ENCODE measurements at places on chromosomes 6 and 20.

DNA sequence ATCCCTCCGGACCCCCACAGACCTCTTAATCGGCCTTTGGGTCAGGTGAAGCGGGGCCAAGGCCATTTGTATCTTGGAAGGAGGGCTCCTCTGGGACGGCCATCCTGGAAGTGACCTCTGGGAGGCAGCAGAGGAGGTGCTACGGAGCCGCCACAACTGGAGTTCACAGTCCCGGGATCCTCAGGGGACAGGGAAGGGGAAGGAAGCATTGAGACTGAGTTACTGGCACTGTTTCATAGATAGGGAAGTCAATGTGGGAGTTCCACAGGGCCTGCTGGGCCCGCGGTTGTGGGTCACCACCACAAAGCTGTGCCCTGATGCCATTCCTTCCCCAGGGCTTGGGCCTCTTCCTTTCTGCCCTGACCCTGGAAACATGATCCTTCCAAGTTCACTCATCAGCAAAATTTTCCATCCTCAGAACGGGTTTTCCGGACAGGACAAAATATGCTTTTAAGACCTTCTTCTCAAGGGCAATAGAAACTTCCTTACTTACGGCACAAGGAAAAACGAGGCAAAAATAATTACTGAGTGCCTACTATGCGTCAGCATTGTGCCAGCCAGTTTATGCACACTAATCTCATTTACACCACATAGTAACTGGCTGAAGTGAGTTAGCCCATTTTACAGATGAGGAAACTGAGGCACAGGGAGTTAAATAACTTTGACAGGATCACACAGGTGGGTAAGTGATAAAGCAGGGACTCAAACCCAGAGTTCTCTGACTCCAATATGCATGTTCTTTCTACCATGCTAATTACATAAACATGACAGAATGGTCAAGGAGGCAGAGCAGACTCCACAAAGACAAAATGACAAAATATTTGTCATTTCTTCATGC, 143.8 kb downstream of the UNC5CL start:
- no peak for DNase-seq

- DNase-seq = no peak
These were observed 123.0 kb upstream of the LAMA2 start for GRCh38 chr6:128759901-128760300.

- DNase-seq = no peak
These were observed 119.2 kb upstream of the SASH1 start for GRCh38 chr6:148223424-148223842.

GRCh38 chr20:48959899-48960550, 38.5 kb downstream of the ARFGEF2 start:
- DNase-seq = no peak

- no peak for DNase-seq
These were observed 8.9 kb downstream of the FYN start for GRCh38 chr6:111864138-111865048.

DNA sequence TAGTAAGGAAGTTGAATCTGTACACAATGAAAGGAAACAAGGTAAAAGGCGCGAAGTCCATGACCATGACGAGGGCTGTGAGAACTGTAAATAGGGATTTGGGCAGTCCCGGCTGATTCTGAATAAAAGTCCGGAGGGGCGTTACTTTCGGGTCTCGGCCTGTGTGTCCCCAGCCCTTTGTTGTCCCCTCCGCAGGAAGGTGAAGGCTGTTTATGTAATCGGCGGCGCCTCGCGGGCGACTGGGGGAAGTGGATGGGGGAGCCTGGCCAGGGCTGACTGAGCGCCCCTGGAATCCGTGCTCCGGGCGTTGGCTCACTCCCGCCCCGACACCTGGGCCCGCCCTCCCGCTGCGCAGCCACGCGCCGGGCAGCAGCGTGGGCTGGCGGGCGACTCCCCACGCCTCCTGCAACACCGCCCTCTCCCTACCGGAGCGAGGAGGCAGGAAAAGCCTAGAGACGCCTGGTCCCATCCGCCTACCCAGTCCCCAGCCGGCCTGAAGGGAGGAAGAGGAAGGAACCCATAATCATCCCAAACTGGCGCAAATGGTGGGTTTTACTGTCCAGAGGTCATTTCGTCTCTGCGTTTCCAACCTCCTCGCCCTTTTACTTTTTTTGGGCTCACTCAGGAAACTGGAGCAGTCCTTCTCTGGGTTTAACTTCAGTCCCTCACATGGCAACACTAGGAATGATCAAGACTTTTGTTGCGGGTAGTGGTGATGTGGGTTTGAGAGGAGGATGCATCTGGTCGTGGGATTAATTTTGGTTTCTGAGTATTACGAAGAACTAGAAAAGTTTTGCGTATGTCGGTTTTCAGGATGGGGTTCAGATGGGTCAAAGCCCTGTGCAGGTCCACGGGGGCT, 12.1 kb downstream of the TRIM31 start:
- no peak for DNase-seq

- no peak for DNase-seq
These were observed 63.2 kb upstream of the TMEM181 start for GRCh38 chr6:158496700-158497099.

DNA sequence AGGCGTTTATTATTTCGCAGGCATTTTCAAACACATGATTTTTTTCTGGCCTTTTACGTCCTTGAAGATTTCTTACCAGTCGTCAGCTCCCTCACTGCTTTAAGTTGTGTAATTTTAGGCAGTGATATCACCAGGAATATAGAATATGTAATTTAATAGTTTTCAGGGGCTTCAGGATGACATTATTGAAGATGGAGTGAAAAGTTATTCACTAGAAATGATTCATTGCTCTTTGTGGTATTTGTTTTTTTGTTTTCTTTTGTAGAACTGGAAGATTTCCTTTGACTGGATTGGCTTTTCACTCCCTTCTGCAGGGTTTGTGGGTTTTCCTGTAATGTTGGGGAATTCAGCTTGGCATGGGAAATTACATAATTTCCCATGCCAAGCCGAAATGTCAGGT, 2.0 kb downstream of the LRRC1 start:
- DNase-seq = no peak

DNA sequence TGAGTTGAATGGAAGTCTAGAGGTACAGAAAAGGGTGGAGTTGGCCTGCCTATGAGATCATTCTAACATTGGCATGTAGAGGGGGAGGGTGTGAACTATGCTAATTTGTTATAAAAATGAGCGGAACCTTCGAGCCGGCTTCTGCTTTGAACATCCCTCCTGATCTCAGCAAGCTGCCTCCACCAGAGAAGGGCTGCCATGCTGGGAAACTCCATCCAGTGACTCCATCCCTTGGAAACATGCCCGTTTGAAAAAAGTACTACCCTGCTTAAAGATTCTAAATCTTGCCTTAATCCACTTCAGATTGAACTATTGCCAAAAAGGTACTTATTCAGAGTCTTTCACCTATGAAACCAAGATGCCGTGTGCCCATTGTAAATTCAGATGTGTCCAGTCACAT, 43.6 kb upstream of the TMEM170B start:
- DNase-seq = no peak

DNA sequence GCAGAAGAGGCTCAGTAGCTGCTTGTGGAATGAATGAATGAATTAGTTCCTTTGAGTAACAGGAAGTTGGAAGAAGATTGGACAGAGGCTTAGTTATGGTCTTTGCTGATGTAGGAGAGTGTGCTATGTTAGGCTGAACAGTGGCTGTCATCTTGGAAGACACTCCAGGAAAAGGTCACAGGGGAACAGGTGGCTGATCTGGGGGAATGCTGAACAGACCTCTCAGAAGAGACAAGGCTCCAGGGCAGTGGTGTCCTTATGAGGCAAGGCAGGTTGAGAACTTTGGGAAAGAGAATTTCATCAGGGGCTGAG, 62.3 kb downstream of the UTRN start:
- no peak for DNase-seq

GRCh38 chr20:43431134-43431519, 26.6 kb upstream of the SRSF6 start:
- no peak for DNase-seq

GRCh38 chr6:149147195-149147594, 170.3 kb upstream of the TAB2 start:
- DNase-seq = no peak

GRCh38 chr6:126886106-126886505, 232.4 kb upstream of the RSPO3 start:
- DNase-seq = no peak

DNA sequence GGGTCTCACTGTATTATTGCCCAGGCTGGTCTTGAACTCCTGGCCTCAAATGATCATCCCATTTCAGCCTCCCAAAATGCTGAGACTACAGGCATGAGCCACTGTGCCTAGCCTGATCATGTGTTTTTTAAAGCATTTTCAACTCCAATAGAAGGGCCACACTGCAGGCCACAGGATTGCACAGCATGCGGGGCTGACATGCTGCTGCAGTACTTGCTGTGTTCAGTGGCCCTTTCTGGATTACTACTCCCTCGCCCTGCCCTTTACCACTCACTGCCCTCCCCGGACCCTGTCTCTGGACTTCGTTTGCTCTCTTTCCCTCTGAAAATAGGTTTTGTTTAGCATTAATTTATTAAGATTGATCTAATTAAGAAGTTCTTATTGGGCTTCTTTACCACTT, 37.3 kb downstream of the HECA start:
- no peak for DNase-seq

- no peak for DNase-seq
These were observed 174.9 kb downstream of the CD109 start for GRCh38 chr6:73870907-73871306.

GRCh38 chr6:24763578-24763977, 11.2 kb upstream of the GMNN start:
- no peak for DNase-seq

- DNase-seq = no peak
These were observed 191.3 kb upstream of the ARG1 start for GRCh38 chr6:131381709-131382093.

- no peak for DNase-seq
These were observed 12.3 kb downstream of the BTBD3 start for GRCh38 chr20:11929947-11930346.

DNA sequence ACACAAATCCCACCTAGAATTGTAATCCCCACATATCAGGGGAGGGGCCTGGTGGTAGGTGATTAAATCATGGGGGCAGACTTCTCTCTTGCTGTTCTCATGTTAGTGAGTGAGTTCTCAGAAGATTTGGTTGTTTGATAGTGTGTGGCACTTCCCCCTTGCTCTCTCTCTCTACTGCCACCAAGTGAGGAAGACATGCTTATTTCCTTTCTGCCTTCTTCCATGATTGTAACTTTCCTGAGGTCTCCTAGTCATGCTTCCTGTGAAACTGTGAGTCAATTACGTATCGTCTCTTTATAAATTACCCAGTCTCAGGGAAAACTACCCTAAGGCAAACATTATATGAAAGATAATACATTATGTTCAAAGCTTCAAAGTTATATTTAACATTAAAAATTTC, 1297.5 kb upstream of the CITED2 start:
- no peak for DNase-seq

GRCh38 chr20:19786311-19786710, 28.3 kb downstream of the RIN2 start:
- DNase-seq = no peak

GRCh38 chr20:19885594-19885938, 127.5 kb downstream of the RIN2 start:
- no peak for DNase-seq

DNA sequence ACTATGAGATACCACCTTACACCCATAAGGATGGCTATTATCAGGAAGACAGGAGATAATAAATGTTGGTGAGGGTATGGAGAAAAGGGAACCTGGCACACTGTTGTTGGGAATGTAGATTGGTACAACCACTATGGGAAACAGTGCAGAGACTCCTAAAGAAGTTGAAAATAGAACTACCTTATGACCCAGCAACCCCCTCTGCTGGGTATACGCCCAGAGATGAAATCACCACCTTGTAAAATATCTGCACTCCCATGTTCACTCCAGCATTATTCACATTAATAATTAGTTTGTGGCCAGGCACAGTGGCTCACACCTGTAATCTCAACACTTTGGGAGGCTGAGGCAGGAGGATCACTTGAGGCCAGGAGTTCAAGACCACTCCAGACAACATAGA, 26.8 kb downstream of the ZBTB9 start:
- DNase-seq = no peak

GRCh38 chr6:130367767-130368166, 1.9 kb downstream of the TMEM200A start:
- DNase-seq = no peak

DNA sequence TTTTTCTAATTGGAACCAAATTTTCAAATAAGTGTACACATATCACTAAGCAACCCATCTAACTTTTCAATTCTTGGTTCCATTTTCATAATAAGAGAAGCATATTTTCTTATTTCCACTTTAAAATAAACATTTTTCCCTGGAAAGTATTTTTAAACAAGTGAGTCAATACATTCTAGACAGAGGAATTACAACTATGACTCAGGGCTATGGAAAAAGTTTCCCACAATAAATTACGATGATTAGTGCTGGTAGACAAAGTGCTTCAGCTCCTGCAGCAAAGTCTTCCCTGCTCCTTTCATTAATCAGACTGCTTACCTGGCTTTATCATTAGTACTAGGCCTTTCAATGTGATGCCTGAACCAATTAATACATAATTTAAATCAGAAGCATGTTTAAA, 322.5 kb downstream of the HACE1 start:
- DNase-seq = no peak

DNA sequence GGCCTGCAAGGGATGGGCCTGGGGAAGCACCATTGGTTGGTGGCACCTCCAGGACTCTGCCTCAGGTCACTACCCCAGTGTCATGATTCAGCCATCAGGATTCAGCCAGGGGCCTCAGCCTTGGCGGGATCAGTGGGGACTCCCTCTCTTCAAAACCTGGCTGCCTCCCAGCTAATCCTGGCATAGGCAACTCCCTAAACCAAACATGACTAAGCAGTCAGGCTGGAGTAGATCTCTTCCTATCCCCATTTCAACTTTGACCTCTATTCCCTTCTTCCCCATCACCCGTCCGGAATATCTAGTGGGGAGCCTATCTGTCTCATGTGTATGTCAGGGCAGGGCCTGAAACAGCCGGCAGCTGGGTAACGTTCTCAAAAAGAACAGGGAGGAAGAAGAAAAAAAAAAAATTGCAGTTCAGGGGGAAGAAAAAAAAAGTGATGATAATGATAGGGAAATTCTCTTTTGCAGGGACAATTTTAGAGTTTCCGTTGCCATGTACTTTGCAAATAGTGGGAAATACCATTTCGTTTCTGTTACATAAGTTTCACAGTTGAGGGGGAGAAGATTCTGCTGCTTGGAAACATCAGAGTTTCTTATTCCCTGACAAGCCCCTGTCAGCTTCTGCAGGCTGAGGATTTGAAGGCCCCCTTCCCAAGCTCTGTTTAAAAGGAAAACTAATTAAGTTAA, 4.1 kb upstream of the PREX1 start:
- DNase-seq = no peak

DNA sequence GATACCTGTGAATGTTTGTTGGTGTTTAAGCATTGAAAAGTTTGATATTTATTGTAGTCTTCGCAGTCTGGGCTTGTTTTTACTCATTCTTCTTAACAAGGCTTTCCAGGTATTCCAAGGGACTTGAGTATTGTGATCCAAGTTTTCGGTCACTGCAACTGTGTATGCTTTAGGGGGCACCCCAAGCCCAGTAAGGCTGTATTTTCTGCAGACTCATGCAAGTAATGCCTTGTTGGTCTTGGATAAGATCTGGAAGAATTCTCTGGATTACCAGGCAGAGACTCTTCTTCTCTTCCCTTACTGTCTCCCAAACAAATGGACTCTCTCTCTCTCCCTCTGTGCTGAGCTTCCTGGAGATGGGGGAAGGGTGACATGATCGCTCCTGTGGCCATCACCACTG, 82.1 kb downstream of the RFPL4B start:
- DNase-seq = no peak

GRCh38 chr6:13724182-13724581, 12.5 kb upstream of the RANBP9 start:
- DNase-seq = no peak
